ENCODE measurements at places on chromosomes 13 and 19.

GRCh38 chr13:26246154-26246553 lies 7.8 kb upstream of the CDK8 start:
- no peak for DNase-seq

GRCh38 chr13:40933508-40934204 lies 85.5 kb downstream of the ELF1 start:
- DNase-seq, result peak; percentile 75

- DNase-seq, result no peak
Measured at GRCh38 chr13:98237331-98237730, 60.3 kb upstream of the RNF113B start.

- DNase-seq, result peak; percentile 39
Measured at GRCh38 chr19:1765904-1766799, 12.8 kb downstream of the ONECUT3 start.

DNA sequence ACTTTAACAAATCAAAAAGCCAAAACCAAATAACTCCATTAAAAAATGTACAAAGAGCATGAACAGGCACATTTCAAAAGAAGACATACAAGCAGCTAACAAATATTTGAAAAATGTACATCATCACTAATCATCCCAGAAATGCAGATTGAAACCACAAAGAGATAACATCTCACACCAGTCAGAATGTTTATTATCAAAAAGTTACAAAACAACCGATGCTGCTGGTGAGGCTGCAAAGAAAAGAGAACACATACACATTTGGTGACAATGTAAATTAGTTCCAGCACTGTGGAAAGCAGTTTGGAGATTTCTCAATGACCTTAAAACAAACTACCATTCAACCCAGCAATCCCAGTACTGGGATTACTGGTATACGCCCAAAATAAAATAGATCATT lies 756.0 kb upstream of the PCDH20 start:
- DNase-seq, result no peak

DNA sequence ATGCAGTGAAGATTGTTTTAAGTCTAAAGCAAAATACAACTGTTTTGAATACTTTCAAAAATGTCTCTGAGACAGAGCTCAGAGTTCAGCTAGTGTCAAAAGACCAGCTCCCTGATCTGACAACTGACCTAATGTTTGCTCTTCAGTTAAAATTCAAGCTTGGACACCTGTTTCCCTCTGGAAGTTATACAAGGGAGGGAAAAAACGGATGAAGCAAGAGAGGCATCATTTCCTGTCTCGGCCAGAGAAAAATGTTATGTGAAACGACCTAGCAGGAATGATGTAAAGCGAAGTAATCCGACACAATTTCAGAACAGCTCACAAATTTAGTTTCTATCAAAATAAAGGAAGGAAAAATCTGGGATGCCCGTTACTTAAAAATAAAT lies 59.4 kb downstream of the ZAR1L start:
- no peak for DNase-seq

DNA sequence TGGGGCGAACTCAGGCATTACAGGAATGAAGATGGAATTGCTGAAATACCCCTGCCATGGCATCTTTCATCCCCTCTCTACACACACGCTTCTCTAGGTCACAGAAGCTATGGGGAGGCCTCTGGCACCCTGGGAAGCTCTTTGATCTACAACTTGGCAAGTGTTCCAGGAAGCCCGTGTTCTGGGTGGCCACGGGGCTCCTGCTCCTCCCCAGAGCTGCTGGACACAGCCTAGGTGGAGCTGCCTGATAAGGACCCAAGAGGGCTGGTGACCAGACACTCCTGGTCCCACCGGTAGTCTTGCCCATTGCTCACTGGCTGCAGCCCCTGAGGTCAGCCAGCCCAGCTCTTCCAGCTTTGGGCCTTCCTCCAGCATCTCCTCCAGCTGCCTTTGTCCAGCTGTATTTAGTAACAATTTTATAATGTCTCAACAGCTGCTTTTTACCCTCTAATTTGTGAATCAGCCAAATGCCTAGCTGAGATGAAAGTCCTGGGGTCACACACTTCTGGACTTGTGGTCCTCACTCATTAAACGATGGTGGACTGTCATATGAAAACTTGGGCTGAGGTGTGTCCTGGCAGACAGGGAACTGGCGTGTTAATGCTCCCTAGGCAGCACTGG lies 72.8 kb upstream of the SPATA13 start:
- no peak for DNase-seq

DNA sequence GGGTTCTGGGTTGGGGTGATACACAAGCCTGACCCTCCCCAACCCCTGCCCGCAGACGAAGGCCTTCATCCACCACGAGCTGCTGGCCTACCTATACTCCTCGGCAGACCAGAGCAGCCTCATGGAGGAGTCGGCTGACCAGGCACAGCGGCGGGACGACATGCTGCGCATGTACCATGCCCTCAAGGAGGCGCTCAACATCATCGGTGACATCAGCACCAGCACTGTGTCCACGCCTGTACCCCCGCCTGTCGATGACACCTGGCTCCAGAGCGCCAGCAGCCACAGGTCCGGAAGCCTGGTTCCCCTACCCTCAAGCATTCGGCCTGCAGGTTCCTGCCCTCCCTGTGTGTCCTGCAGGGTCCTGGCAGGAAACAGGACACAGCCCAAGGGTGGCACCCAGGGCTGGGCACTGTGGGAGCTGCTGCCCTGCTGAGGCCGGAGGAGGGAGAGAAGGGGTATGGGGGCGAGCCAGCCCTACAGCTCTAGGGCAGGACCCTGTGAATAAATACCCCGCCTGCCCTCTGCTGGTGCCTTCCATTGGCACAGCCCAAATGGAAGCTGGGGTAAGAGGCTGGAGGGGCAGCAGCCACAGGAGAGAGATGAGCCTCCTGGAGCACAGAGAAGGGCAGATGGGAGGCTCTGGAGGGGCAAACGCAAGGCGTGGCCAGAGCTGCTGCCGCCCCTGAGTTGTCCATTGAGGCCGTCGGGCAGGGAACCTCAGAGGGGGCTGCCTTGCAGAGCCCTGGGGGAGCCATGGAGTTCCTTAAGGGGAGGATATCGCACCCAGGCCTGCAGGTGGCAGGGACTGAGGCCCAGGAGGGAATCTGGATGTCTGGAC lies 6.8 kb downstream of the TMED1 start:
- peak; percentile 28 for DNase-seq

GRCh38 chr13:23715092-23715761 lies 145.0 kb downstream of the TNFRSF19 start:
- no peak for DNase-seq

DNA sequence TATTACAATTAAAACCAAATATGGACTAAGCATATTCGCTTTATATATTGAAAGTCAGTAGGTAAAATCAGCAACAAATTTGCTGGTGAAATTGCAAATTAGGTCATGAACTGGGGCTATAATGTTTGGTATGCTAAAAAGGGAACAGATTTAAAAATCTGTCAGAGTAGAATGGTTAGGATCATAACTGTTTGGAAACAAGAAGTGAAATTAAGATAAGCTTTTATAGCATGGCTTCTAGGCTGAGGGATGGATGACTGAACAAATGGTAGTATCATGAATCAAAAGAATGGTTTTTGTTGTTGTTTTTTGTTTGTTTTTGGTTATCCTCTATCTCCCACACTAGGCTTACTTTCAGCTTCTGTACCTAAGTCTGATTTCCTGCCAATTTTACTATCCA lies 1090.4 kb downstream of the PCDH9 start:
- DNase-seq, result peak; percentile 39

- peak; percentile 76 for DNase-seq
Measured at GRCh38 chr19:47427241-47428176, 8.2 kb upstream of the MEIS3 start.

DNA sequence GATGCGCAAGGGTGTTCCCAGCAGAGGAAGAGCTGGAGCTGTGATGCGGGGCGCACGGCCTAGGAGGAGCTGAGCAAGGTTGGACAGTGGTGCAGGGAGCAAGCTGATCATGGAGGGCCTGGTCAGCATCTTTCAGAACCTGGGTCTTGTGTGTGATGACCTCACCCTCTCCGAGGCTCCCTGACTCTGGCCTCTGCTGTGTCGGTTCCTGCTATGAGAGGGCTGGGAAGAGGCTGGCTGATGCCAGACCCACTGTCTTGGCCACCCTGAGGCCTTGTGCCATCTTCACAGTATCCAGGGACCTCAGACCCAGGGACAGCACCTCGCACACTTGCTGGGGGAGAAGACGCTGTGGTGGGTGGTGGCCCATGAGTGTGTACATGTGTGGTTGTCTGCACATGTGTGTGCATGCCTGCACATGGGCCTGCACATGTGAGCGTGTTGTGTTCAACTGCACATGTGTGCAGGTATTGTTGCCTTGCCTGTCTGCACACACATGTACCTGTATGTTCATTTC lies 16.5 kb upstream of the C13orf46 start:
- no peak for DNase-seq

DNA sequence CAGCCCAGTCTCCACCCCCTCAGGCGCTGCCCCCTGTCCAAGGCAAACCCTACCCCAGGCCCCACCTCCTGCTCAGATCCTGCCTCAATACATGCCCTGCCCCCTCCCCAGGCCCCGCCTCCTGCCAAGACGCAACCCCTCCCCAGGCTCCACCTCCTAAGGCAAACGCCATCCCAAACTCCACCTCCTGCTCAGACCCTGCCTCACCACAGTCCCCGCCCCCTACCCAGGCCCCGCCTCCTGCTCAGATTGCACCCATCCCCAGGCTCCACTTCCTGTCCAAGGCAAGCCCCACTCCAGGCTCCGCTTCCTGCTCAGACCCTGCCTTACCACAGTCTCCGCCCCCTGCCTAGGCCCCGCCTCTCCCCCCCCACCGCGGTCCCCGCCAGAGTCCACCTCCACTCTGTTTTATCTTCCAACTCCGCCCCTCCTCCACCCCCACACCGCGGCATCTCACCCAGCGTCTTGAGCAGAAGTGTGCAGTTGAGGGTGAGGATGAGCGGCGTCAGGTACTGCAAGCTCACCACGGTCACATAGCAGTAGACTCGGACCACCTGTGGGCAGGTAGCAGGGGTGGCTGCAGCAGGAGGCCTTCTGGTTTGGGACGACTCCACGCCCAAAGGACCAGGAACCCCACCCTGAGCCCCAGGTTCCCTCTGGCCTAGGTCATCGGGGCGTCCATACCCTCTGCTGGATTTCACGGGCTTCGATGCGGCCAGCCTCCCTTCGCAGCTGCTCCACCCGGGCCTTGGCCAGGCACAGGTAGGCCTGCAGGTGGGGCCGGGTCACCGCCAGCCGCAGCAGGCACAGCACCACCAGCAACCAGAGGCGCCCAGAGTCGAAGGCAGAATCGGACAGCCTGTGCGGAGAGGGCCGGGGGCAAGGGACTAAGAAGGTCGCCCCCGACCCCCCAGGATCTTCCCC lies 17.7 kb downstream of the TMEM161A start:
- no peak for DNase-seq

DNA sequence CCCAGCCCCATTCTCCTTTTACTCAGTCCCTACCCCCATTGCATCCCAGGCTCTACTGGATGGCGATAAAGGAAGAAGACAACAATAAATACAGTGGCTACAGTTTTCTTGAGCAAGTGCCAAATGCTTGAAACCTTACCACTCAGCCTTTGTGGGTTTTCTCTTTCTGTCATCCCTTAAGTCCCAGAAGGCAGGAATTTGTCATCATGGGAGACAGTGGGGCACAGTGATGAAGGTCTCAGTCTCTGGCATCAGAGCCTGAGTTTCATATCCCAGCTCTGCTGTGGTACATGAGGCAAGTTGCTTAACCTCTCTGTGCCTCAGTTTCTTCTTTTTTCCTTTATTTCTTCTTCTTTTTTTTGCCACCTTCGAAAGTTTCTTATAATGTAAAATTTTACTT lies 5.1 kb upstream of the COMP start:
- no peak for DNase-seq

- no peak for DNase-seq
Measured at GRCh38 chr19:28560786-28561185, 652.2 kb downstream of the UQCRFS1 start.

DNA sequence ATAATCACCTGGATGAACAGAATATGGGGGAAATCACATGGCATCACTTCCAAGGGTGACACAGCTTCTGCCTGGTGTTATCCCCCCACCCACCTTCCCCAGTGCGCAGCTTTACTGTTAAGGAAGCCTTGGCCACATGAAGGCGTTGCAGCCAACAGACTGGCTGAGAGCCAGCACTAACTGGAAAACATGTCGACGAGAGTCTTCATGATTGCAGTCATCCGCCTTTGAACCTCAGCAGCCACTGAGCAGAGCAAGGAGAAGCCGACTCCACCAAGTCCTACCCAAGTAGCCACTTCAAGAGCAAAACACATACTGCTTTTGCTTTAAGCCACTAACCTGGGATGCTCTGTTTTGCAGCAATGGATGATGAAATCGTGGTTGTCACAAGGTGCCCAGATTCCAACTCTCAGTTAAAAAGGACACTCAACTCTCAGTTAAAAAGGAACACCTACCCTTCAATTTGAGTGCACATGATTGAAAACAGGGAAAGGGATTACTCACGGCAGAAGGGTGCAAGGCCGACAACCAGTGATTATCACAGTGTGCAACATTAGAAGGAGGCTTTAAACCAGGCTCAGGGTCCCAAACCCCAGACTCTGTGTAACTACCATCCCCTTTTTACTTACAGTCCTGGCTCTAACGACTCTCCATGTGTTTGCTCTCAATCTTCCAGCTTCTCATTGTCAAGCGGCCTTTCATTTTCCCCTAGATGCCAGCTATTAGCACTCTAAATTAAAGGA lies 149.1 kb downstream of the KLF12 start:
- no peak for DNase-seq

DNA sequence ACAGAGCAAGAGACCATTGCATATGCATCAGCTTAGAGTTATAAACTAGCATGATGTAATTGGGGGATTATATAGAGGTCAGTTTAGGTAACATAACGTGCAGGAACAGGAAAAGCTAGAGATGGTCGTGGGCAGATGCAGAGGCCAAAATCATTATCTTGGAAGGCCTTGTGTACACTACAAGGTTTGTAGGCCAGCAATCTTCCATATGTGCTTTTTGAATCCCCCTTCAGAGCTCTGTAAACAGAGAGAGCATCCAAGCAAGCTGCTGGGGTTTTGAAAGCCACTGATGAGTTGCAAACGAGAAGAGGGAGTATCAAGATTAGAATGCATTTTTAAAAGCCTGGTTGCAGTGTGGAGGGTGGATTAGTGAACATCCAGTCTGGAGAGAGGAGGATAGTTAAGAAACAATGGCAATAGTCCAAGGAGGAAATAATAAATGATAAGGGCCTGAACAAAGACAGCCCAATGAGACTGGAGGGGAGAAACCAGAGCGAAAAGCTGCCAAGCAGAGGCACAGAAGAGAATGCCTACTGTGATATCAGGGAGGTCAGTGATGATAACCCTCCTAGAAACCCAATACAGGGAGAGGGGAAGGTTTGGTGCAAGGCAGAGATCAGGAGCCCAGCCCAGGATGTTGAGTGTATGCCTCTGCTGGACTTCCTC lies 109.6 kb downstream of the ZAR1L start:
- no peak for DNase-seq

GRCh38 chr13:58081301-58081820 lies 449.8 kb downstream of the PCDH17 start:
- DNase-seq, result no peak

GRCh38 chr19:56291867-56292266 lies 19.3 kb downstream of the EDDM13 start:
- no peak for DNase-seq

GRCh38 chr13:44232774-44233173 lies 140.8 kb upstream of the SERP2 start:
- no peak for DNase-seq
